COLO829 (cell line): ENCODE measurements at places on chromosomes 12 and 14.
A peak's percentile ranks its signal among the peaks of the same experiment; 100 is the strongest.

DNA sequence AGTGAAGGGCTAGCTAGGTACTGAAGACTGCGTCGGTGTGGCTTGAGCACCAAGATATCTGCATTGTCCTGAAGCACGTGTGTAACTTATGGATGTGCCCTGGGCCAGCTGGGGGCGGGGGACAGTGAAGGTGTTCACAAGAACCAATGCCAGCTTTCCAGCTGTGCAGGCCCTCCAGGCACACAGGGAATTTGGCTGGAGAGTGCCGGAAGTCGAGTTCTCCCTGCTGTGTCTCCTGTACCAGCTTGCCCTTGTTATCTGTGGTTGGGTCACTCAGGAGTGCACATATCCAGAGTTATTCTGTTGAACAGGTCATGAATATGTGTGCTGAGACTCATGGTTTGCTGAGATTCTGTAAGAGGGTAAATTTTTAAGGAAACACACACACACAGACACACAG, 75.9 kb upstream of the CRY1 start:
- DNase-seq: no peak

DNA sequence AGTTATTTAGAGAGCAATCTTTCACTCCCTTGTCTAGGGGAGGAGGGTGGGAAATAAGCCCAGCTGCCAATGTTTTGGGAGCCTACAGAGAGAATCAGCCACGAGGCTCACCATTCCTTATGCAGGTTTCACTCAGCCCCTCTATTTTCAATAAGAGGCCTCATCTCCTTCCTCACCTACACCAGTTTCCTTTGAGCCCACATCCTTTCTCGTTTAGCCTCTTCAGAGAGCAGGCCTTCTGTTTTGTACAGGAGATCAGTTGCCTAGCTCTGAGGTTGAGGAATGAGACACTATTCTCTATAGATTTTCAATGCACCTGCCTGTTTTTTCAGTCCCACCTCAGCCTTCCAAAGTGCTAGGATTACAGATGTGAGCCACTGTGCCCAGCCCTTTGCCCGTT, 17.9 kb downstream of the SNAPC1 start:
- no peak for DNase-seq

GRCh38 chr14:55704654-55705053, 124.6 kb downstream of the KTN1 start:
- no peak for DNase-seq

GRCh38 chr14:76638841-76639240, 122.4 kb upstream of the VASH1 start:
- no peak for DNase-seq

- no peak for DNase-seq
Observed at GRCh38 chr14:73634011-73634833, 10.6 kb upstream of the DNAL1 start.

GRCh38 chr12:27464220-27464554, 17.7 kb downstream of the SMCO2 start:
- DNase-seq: no peak

DNA sequence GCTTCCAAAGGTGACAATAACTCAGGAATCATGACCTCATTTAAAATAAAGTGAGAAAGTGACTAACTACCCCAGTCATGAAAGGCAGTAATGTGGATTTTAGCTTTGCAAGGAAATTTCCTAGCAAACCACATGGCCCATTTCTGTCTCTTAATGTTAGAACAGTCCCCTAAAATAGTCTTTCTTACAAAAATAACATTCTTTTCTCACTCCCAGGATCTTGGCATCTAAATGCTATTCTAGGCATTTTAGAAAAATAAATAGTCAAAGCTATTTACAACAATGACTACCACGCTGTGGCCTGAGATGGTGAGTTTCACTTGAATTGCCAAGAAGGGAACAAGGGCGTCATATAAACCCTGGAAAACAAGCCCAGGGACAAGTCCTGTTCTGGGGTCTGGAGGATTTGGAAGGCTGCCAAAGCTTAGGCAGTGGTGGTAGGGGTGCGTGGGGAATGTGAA, 101.2 kb upstream of the CCDC175 start:
- DNase-seq: no peak

- peak; percentile 21 for DNase-seq
Observed at GRCh38 chr14:52355016-52355431, 40.9 kb downstream of the PTGER2 start.

DNA sequence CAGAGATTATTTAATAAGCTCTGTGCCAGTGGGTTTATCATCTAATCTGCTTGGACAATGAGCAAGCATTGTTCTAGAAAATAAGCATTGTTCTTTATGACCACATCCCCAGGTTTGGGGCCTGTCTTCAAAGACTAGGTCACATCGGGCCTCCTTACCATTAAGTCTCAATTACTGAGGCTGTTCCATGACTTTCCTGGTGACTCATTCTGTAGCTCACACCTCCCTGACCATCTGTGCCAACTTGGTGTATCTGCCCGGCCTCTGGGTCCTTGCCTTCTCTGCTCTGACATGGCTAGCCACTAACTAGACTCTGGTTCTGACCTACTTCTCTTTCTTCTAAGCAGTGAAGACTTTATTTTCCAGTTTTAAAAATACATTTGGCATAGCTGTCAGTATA, 44.4 kb upstream of the PLEKHA5 start:
- DNase-seq: no peak

GRCh38 chr12:88391556-88391955, 188.7 kb downstream of the KITLG start:
- DNase-seq: peak; percentile 30
